ENCODE measurements at places on chromosomes 2 and 18.

DNA sequence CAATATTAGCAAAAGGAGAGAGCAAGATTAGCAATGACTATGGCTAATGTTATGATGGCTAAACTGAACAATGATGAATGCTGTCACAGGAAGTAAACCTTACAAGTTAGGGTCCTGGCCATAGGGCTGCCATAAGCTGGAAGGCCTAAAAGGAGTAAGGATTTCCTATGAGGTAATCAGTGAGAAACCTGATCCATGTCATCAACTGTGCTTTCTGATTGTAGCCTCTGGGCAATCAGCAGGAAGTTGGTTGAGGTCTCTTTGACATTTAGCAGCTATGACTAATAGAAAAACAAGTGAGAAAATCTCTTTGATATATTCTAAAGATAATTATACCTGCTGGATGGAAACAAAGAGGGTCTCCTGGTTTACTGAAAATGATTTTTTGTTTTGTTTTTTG lies 193.0 kb downstream of the RAB3GAP1 start:
- peak; percentile 41 for DNase-seq

- DNase-seq: peak; percentile 20
Measured at GRCh38 chr2:237904831-237905599, 45.6 kb downstream of the RAMP1 start.

GRCh38 chr2:219220652-219221402 lies 2.1 kb upstream of the ABCB6 start:
- DNase-seq: no peak

- peak; percentile 65 for DNase-seq
Measured at GRCh38 chr2:159879051-159879604, 81.1 kb upstream of the CD302 start.

GRCh38 chr2:137938204-137938603 lies 26.1 kb upstream of the HNMT start:
- no peak for DNase-seq

GRCh38 chr2:177531706-177532105 lies 139.1 kb downstream of the AGPS start:
- no peak for DNase-seq
